Posterior vena cava (tissue), 2 donors: ENCODE measurements at places on chromosomes 3 and 15. TPM values are rescaled to one million over a fixed set of nuclear protein-coding genes. Genes with fewer than 3 reads are reported as not detected.

KNG1 gene
- total RNA-seq, result 0.14 TPM

DNA sequence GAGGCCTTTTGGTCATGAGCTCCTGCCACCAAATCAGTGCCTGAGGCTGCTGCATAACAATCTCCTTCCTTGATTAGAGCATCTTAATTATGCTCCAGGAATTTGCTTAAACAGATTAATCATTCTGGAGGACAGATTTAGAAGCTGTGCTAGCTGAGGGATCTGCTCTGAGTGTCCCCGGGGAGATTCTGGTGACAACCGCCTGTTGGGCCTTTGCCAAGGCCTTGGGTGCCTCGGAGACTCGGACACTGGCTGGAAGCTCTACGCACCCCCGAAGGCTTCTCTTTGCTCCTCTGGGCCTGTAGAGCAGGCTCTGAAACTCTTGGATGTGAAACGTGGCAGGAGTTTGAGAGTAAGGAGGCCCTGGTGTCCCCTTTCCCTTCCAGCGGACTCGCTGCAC is 264.1 kb downstream of the CD47 start:
- DNase-seq, result no peak

SI gene
- 0.14 TPM for total RNA-seq

MRPS25 gene
- total RNA-seq, result 34.4 TPM

GRCh38 chr3:169948559-169949448 is 17.8 kb upstream of the SEC62 start:
- no peak for DNase-seq

- DNase-seq, result no peak
Observed at GRCh38 chr3:108093021-108093420, 2.2 kb upstream of the CD47 start.
